ENCODE measurements at places on chromosomes 6 and 20.

- no peak for DNase-seq
- no peaks in the 10 kb centered on the region for H3K27me3 ChIP-seq
- no peaks in the 10 kb centered on the region for H3K4me1 ChIP-seq
- no peak overlapping the region for H3K27ac ChIP-seq
Measured at GRCh38 chr6:103273048-103273447, 1586.7 kb downstream of the HACE1 start.

DNA sequence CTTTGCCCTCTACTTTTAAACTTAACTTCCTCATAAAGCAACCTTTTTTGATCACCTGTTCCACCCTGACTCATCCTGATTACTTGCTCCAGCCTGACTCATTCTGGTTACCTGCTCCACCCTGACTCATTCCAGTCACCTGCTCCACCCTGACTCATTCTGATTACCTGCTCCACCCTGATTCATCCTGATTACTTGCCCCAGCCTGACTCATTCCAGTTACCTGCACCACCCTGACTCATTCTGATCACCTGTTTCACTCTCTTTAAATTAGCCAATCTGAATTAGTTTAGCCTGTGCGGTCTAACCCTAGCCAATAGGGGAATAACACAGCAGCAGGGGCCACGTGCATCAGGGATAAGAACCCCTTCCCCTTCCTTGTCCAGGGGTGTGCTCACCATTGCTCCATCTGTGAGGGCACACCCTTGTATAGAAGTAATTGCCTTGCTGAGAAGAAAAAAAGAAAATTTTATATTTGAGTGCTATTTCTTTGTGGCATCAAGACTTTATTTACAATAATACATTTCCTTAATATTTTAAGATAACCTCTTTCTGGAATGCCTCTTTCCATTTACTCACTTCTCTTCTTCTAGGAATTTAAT lies 17.9 kb downstream of the HLA-G start:
- H3K27me3 ChIP-seq: no peaks in the 10 kb centered on the region
- DNase-seq: no peak
- no peak overlapping the region for H3K27ac ChIP-seq

GRCh38 chr6:113828984-113829695 lies 28.0 kb upstream of the MARCKS start:
- no peaks in the 10 kb centered on the region for H3K27me3 ChIP-seq
- no peak overlapping the region for H3K4me3 ChIP-seq
- DNase-seq: no peak
- no peaks in the 10 kb centered on the region for H3K36me3 ChIP-seq

- no peaks in the 10 kb centered on the region for H3K36me3 ChIP-seq
- H3K4me3 ChIP-seq: peak overlapping the region; percentile 89
- no peaks in the 10 kb centered on the region for H3K27me3 ChIP-seq
Measured at GRCh38 chr6:116278854-116279231, 887 bp downstream of the TSPYL1 start.

- peaks cover 22% of the 10 kb centered on the region for H3K4me1 ChIP-seq
- no peak overlapping the region for H3K27ac ChIP-seq
- no peak overlapping the region for H3K4me3 ChIP-seq
- H3K27me3 ChIP-seq: no peaks in the 10 kb centered on the region
Measured at GRCh38 chr6:45483501-45483900, 105.8 kb upstream of the SUPT3H start.

- H3K27ac ChIP-seq: no peak overlapping the region
- H3K4me3 ChIP-seq: no peak overlapping the region
- DNase-seq: no peak
- H3K4me1 ChIP-seq: no peaks in the 10 kb centered on the region
Measured at GRCh38 chr20:62210496-62210855, 9.6 kb downstream of the HRH3 start.

DNA sequence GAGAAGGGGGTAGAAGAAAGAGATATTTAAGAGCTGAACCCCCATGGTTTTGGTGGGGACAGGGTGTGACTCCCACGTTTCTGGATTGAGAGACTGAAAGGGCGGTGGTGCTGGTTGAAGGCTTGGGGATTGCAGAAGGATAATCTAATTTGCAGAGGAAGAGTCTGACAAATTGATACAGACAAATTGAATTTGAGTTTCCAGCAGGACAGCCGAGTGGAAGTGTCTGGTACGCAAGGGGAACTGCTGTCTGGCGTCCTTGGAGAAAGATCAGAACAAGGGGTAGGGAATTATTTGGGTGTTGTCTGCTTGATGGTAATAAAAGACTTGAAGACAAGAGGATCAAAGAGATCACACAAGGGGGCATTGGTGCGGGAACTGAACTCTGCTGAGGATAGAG lies 40.5 kb upstream of the MDGA1 start:
- H3K4me3 ChIP-seq: no peak overlapping the region
- no peaks in the 10 kb centered on the region for H3K27me3 ChIP-seq
- no peaks in the 10 kb centered on the region for H3K36me3 ChIP-seq
- no peak for DNase-seq
- no peaks in the 10 kb centered on the region for H3K4me1 ChIP-seq

- H3K4me3 ChIP-seq: no peak overlapping the region
- peaks cover 42% of the 10 kb centered on the region for H3K4me1 ChIP-seq
- no peak overlapping the region for H3K27ac ChIP-seq
- no peak for DNase-seq
- no peaks in the 10 kb centered on the region for H3K36me3 ChIP-seq
- no peaks in the 10 kb centered on the region for H3K27me3 ChIP-seq
Measured at GRCh38 chr20:1396702-1397101, 3.8 kb upstream of the FKBP1A start.

GRCh38 chr6:34174846-34175399 lies 29.0 kb upstream of the GRM4 start:
- H3K27me3 ChIP-seq: no peaks in the 10 kb centered on the region
- no peak for DNase-seq
- H3K27ac ChIP-seq: no peak overlapping the region
- no peaks in the 10 kb centered on the region for H3K4me1 ChIP-seq
- no peak overlapping the region for H3K4me3 ChIP-seq

DNA sequence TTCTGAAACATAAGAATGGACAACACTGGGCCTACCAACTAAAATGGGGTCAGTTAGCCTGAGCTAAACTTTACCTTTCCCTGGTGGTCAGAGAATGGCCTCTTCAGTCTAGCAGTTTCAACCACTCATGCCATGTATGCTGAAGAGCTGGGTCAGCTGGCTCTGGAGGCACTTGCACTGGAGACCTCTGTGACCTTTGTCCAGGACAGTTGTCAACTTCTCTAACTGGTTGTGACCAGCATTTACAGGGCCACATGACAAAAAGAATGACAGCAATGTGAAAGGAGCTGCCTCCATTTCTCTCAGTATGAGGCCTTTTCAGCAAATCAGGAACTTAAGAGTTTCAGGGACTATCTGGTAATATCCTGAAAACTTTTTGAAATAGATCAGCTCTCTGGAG lies 59.9 kb upstream of the TMEM30A start:
- H3K27me3 ChIP-seq: no peaks in the 10 kb centered on the region
- no peak overlapping the region for H3K4me3 ChIP-seq
- no peak overlapping the region for H3K27ac ChIP-seq
- no peak for DNase-seq
- no peaks in the 10 kb centered on the region for H3K4me1 ChIP-seq
- H3K36me3 ChIP-seq: no peaks in the 10 kb centered on the region

- H3K27ac ChIP-seq: no peak overlapping the region
- no peaks in the 10 kb centered on the region for H3K4me1 ChIP-seq
- DNase-seq: no peak
- H3K27me3 ChIP-seq: no peaks in the 10 kb centered on the region
Measured at GRCh38 chr6:139547122-139547776, 172.8 kb upstream of the CITED2 start.
